ENCODE measurements at places on chromosomes 16 and 17.

- no peak for DNase-seq
These were observed 3.1 kb upstream of the MC1R start for GRCh38 chr16:89915303-89916232.

GRCh38 chr16:64211331-64211730 is 910.5 kb downstream of the CDH11 start:
- no peak for DNase-seq

GRCh38 chr17:41695954-41696757 is 7.5 kb downstream of the EIF1 start:
- DNase-seq = peak; percentile 9

- DNase-seq = no peak
These were observed 44.3 kb downstream of the WNT3 start for GRCh38 chr17:46774108-46774737.

- no peak for DNase-seq
These were observed 529.0 kb upstream of the CDH5 start for GRCh38 chr16:65837464-65837863.

- DNase-seq = no peak
These were observed at the start of gene MLKL for GRCh38 chr16:74700438-74701225. MLKL (minus strand) TSS chr16:74700862; CDS start chr16:74695757, 5,105 bp downstream.

DNA sequence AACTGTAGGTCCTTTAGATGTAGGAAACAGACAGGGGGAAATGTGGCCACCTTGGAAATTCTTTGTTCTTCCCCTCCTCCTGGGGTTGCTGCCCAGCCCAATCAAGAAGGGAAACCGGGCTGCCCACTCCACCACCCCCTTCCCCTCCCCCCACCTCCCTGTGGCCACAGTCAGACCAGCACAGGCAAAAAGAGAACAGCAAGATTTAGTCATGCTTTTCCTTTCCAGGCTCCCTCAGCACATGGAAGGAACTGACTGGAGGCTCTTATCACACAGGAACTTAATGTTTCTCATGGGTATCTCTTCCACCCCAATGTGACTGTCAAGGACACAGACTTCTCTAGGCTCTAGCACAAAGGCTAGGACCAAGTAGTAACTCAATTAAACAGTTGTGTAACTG is 3.0 kb upstream of the CCL1 start:
- no peak for DNase-seq

DNA sequence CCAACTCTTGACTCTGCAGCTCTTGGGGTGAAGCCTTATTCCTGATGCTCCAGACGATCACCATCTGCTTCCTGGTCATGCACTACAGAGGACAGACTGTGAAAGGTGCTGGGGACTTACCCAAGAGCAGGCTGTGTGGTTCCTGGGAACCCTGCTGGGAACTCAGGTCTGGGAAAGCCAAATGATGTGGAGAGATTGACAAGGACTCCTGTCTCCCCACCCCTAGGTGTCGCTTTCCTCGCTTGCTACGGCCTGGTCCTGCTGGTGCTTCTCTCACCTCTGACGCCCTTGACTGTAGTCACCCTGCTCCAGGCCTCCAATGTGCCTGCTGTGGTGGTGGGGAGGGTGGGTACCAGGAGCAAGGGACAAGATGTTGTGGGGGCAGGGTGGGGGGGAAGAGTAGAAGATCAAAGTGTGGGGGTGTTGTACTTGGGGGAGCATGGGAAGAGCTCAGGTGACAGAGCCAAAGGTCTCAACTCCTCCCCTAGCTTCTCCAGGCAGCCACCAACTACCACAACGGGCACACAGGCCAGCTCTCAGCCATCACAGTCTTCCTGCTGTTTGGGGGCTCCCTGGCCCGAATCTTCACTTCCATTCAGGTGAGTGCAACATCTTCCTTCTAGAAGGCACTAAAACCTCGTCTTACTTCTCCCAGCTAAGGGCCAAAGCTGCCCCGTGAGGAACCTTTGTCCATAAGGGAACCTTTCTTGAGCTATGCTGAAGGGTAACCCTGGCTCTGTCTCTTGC is 3.0 kb downstream of the SOX15 start:
- no peak for DNase-seq

- no peak for DNase-seq
These were observed at the start of gene LPCAT2 for GRCh38 chr16:55508941-55509931. LPCAT2 (plus strand) TSS chr16:55509072; CDS start chr16:55509182, 110 bp downstream.

- no peak for DNase-seq
These were observed 15.5 kb downstream of the MYH10 start for GRCh38 chr17:8614988-8615387.

- no peak for DNase-seq
These were observed 158.7 kb upstream of the TBX2 start for GRCh38 chr17:61240851-61241468.

DNA sequence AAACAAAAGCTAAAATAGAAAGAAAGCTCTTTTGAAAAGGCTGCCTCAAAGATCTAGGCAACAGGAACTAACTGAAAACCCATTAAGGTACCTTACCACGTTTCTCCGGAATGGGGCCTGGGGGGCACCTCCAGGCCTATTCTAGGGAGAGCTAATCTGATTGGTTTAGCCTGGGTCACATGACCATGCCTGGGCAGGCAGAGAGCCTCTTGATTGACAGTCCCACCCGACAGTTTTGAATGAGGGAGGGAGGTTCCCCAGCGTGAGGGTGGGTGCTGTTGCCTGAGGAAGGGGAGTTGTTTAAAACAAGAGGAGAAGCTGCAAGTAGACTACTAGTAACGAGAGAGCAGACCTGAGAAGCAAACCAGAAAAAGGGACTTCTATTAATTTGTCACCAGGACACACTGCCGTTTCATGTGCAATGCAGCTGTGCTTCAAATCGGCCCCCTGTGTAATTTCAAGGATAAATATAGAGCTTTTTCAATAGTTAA is 143.4 kb upstream of the HS3ST2 start:
- DNase-seq = no peak

DNA sequence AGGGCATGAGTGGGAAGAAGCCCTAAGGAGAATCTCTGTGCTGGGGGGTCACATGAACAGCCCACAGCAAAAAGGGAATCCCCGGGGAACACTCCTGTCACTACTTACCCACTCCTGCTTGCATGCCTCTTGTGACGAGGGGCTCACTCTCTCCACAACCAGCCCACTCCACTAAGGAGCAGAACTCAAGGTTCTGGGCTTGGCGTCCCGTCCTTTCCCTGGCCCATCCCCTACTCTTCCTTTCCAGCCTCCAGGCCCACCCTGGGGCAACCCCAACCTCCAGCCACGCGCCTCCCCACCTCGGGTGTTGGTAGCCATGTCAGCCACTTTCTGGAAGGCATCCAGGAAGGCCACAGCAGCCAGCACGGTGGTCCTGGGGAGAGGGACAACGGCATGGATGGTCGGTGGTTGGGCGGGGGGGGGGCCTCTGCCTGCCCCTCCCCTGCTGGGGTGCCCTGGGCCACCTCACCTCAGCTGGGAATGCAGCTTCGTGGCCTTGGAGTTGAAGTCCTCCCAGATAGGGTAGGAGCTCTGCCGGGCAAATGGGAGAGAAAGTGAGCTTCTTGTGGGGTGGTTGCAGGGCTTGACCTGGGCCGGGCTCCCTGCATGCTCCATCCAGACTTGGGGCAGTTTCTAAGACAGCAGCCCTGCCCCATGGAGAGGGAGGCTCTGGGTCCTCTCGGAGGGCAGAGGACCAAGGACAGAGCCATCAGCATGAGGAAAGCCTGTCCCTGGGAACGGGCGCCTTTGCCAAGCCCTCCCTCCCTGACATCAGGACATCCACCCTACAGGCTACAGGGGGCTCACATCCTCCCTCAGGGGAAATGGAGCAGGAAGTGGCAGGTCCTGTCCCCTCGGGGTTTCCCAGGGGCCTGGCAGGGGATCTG is 5.1 kb downstream of the MTSS2 start:
- no peak for DNase-seq

- no peak for DNase-seq
These were observed 2.7 kb upstream of the HES7 start for GRCh38 chr17:8126491-8127066.

DNA sequence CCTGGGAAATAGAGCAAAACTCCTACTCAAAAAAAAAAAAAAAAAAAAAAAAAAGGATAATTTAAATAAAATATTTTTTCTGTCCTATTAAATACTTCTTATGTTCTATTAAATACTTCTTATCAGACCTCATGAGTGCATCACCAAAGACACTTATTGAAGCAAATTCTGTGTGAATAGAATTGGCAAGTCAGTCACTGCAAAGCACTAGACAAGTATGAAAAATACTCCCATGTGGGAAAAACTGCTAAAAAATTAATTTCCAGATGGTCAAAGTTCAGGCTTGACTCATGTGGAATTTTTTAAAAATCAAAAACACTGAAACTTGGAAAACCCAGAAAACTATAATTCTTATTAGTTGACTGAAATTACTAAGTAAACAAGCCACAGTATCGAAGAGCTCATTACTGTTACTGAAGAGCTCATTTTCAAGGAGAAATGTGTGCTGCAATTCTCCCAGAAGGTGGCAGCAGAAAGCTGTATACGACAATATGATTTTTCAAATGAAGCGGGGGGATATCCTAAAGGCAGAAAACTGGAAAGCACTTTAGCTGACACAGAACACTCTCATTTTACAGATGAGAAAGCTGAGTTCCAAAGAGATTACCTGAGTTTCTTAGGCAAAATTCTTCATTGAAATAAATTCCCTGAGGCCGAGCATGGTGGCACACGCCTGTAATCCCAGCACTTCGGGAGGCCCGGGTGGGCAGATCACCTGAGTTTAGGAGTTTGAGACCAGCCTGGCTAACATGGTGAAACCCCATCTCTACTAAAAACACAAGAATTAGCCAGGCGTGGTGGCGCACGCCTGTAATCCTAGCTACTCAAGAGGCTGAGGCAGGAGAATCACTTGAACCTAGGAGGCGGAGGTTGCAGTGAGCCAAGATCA is 15.9 kb upstream of the FBXO47 start:
- DNase-seq = no peak

Data from NCI-H187 (cell line).